NCI-H526 (cell line): ENCODE measurements at places on chromosomes 7 and 10.

DNA sequence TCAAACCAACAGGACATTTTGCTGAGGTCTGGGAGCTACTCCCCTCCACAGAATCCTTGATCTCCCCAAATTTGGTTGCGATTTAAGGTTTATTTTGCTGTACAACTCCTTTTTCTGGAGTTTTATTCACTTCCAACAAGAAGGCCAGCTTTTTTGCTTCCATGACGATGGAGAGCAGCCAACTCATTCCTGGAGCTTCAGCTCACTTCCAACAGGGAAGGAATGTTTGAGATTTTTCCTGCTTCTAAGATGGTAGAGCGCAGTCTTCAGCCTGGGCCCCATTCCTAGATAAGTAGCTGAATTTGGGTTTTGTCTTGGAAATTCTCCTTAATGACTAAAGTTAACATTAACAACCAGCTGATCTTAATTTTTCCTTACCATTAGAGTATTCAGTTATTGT is 30.9 kb upstream of the CREB3L2 start:
- DNase-seq, result no peak

DNA sequence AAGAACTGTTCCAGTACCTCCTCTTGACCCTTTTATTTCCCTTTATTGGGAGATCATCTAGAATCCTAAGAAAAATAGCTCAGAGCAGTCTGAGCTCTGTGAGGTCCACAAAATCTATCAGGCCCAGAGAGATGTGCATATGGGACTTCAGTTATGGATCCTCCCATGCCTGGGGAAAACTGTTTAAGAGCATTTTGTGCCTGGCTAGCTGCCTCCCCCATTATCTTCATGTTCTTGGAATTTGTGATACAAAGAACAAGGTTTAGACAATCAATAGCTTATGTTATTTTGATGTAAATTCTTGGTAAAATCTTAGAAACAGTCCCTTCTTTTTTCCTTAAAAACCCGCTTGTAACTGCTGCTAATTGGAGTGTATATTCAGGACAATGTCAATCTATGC is 75.2 kb downstream of the USP6NL start:
- DNase-seq, result no peak

GRCh38 chr7:16260236-16260728 is 161.1 kb downstream of the CRPPA start:
- DNase-seq, result peak; percentile 9

- DNase-seq, result no peak
Observed at GRCh38 chr7:104843198-104843597, 170.8 kb upstream of the KMT2E start.

DNA sequence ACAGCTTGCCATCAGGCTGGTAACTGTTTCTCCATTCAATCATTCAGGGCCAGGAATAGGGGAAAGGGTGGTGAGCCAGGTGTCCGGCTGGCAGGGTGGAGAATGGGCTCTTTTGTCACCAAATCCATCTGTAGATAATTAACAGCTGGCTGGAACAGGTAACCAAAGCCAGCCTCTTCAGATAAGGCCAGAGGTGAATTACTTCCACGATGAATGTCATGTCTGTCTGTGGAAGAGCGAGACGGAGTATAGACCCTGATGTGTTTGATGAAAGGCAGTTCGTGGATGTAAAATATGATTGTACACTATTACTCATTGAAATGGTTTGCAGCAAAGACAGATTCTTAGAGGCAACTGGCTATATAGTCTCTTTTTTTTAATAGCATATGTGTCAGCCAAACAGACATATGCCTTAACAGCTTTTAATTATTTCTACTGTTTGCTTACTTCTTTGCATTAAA is 149.8 kb downstream of the KLF6 start:
- DNase-seq, result peak; percentile 37

DNA sequence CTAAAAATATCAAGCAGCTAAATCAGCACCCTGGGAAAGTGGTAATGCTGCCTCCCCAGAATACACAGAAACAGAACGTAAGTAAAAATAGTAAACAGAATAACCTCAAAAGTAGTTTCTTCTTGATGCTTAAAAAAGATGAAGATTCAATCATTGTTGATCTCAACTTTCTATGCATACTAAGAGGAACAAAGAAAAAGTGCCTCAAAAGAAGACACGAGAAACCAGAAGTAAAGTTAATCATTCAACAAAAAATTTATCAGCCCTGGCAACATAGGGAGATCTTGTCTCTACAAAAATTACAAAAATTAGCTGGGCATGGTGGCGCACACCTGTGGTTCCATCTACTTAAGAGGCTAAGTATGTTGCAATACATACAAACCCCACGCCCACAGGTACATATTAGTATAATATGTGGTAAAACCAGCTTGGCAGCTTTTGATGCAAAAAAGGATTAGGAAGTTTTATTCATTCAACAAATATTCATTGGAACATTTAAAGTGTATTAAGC is 153.7 kb downstream of the NRBF2 start:
- peak; percentile 7 for DNase-seq

- no peak for DNase-seq
Observed at GRCh38 chr7:91182819-91183764, 81.1 kb upstream of the FZD1 start.

GRCh38 chr7:129671266-129671665 is 59.7 kb downstream of the NRF1 start:
- no peak for DNase-seq
